ENCODE measurements at places on chromosomes 12 and 14.

DNA sequence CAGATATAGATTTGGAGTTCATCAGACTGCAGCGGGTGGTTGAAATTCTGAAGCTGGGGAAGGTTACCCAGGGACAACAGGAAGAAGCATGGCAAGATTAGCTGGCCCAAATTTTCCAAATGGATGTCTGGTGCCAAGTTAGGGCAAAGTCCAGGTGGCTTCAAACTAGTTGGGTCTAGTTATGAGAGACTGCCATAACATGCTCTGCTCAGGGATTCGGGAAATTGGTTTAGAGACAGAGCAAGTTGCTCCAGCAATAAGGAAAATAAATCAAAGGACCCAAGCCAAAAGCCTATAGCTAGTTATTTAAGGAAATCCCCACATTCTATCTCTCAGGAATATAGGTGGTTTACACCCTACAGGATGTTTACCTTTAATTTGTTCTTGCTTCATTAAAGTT, 125.7 kb upstream of the BTG1 start:
- no peak for DNase-seq

DNA sequence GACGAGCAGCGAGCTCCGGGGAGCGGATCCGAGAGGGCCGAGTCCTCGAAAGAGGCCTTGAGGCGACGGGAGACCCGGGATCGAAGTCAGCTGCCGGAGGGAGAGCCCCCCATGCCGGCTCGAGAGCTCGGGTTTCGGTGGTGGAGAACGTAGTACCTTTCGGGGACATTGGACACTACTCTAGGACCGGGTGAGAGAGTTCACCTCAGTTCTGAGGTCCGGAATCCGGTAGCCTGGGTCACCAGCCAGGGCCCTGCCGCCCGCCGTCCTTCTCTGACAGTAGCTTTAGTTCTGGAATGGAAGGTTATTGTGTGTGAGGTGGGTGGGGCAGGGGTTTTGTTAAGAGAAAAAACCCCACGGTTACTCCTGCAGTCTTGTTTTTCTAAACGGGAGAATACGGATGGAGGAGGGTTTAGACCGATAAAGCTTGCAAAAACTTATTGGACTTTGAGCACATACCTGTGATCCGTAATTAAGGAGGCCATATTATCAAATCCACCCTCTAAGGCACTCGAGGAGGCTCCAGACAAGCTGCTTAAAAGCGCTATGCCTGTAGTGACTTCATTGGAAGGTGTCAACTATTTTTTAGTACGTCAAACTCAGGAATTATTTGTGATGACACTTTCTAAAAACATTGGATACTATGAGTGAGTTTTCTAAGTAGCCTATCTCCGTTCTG, 765 bp downstream of the SCYL2 start:
- DNase-seq: no peak

- no peak for DNase-seq
Measured at GRCh38 chr14:91963465-91963864, 16.0 kb upstream of the FBLN5 start.

DNA sequence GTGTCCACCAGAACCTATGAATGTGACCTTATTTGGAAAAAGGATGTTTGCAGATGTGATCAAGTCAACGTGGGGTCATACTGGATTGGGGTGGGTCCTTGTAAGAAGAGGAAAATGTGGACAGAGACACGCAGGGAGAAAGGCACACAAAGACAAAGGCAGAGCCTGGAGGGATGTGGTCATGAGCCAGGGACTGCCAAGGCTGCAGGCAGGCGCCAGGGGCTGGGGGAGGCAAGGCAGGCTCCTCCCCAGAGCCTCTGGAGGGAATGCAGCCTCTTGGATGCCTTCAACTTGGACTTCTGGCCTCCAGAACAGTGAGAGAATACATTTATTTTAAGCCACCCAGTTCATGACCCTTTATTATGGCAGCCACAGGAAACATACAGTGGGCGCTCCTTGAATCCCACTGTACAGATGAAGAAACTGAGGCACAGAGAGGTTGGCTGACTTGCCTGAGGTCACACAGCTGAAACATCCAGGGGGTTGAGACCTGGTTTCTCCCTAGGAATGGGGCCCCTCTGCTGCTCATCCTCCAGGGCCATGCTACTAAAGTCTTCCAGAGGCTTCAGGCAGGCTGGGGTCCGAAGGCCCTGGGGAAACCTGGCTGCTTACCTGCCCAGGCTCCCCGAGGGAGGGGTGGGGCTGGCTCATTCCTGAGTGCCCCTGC, 99.7 kb downstream of the RFLNA start:
- no peak for DNase-seq

GRCh38 chr14:37232907-37233481, 35.3 kb downstream of the MIPOL1 start:
- DNase-seq: peak; percentile 45

- DNase-seq: peak; percentile 45
Measured at GRCh38 chr14:61025251-61026223, 44.5 kb downstream of the SLC38A6 start.

GRCh38 chr14:95345032-95345431, 25.3 kb upstream of the CLMN start:
- no peak for DNase-seq

- DNase-seq: no peak
Measured at GRCh38 chr12:131112700-131113290, 159.1 kb downstream of the ADGRD1 start.

DNA sequence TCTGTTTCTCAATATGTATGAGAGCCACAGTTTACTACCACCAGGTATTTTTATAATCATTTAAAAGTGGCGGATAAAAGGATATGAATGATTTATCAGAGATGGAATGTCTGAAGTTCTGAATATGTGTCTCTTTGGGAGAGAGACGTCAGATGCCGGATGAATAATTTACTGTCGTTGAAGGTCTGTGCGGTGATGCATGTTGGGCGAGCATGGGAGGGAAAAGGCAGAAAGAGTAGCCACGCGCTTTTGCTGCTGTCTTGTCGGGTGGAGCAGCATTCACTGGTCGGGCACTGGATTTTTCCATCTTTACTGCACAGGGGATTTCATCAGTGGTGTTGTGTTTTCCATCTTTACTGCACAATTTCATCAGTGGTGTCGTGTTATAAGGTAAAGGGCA, 65.6 kb downstream of the SYNE2 start:
- no peak for DNase-seq

- no peak for DNase-seq
Measured at GRCh38 chr14:60206837-60207533, 41.8 kb upstream of the DHRS7 start.

DNA sequence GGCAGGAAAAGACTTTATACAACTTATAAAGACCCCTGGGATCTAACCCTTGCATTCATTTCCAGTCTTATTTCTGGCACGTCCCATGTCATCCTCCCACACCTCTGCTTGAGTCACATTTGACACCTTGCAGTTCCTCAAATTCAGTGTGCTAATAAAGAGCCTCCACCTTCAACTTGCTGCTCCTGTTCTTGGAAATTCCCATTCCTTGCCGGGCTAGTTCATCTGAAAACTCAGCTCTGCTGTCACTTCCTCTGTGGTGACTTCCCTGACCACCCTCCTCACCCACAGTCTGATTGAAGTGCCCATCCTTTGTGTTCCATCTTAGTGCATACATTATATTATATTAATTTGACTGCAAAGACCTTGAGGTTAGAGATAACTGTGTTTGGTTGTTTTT, 37.4 kb upstream of the PSMA6 start:
- DNase-seq: no peak

GRCh38 chr12:89661706-89662330, 46.8 kb downstream of the ATP2B1 start:
- DNase-seq: no peak

DNA sequence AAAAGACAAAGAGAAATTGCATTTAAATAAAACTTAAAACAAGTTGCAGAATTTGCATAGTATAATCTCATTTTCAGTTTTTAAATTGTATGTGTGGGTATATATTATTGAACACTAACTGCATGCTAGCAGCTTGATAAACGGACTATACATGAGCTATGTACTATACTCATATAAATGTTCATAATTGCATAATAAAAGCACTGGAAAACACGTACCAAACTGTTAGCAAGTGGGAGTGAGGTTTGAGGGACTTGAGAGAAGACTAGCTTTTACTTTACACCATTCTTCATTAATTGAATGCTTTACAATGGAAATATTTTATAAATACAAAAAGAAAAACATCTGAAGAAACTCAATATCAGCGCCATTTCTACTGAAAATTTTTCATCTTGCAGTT, 32.2 kb upstream of the MDM1 start:
- no peak for DNase-seq

- DNase-seq: no peak
Measured at GRCh38 chr12:90390947-90391346, 564.0 kb downstream of the CCER1 start.

- no peak for DNase-seq
Measured at GRCh38 chr12:67515679-67516340, 132.7 kb upstream of the DYRK2 start.

- no peak for DNase-seq
Measured at GRCh38 chr12:65886996-65887395, 62.7 kb downstream of the HMGA2 start.

GRCh38 chr14:104141621-104142091, 3.3 kb downstream of the KIF26A start:
- no peak for DNase-seq

GRCh38 chr14:64238049-64238448, 56.1 kb downstream of the ESR2 start:
- DNase-seq: no peak

DNA sequence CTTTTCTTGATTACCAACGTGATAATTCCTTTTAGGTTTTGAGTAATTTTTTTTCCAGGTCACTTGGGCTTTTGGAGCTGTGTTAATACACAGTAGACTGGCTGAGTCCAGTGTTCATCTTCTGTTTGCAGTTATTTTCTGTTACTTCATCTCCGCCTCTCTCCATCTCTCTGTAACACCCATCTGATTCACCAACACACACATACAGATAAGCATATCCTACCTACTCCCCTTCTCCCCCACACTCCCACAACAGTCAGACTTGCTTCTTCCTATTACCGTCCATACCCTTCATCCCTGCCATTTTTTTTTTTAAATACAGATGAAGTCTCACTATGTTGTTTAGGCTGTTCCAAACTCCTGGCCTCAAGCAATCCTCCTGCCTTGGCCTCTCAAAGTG, 72.7 kb upstream of the MANSC4 start:
- DNase-seq: no peak

DNA sequence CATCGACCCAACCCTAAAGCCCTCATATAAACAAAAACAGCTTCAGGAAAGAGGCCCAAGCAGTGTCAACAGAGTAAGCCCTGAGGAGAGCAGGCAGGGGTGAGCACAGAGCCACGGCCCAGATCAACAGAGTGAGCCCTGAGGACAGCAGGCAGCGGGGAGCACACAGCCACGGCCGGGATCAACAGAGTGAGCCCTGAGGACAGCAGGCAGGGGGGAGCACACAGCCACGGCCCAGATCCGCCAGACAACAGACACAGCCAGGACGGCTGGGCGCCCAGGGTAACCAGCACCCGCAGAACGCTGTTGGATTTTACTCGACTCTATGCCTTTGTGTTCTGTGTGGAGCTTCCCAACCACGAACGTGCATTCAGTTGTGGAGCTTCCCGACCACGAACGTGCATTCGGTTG, 15.0 kb downstream of the CCDC85C start:
- DNase-seq: no peak

DNA sequence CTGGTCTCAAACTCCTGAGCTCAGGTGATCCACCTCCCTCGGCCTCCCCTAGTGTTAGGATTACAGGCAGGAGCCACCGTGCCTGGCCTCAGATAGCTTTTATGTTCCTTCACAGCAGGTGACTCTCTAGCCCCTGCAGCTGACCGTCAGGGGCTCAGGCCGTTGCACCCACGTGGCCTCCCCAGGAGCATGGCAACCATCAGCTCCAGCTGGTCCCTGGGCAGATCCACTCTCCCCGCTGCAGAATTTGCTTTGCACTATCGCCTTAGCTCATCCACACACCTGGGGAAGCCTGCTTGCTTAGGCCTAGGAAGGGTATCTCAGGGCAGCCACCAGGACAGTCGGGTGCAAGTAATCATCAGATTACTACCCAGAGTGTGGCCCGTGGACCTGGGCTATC, 62.6 kb downstream of the TSPAN9 start:
- no peak for DNase-seq

GRCh38 chr12:46811185-46811584, 14.6 kb downstream of the SLC38A4 start:
- no peak for DNase-seq

GRCh38 chr14:104155513-104155912, 17.1 kb downstream of the KIF26A start:
- DNase-seq: no peak

GRCh38 chr14:100643426-100643825, 56.2 kb upstream of the BEGAIN start:
- no peak for DNase-seq

Measured in COLO829 (cell line).